Myocyte (in vitro differentiated cells): ENCODE measurements at places on chromosomes 6 and 20. TPM values are rescaled to one million over a fixed set of nuclear protein-coding genes. Genes with fewer than 3 reads are reported as not detected.

DNA sequence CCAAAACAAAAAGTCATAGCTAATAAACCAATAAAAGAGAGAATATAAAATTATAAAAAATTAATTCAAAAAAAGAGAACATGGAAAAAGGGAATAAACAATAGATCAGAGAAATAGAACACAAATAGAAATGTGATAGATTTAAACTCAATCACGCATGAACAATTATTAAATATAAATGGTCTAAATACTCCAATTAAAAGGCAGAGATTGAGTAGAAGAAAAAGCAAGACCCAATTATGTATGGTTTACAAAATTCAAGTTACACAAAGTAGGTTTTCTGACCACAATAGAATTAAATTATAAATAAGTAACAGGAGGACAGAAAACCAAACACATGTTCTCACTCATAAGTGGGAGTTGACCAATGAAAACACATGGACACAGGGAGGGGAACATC, 36.4 kb upstream of the MAN1A1 start:
- DNase-seq: no peak

DNA sequence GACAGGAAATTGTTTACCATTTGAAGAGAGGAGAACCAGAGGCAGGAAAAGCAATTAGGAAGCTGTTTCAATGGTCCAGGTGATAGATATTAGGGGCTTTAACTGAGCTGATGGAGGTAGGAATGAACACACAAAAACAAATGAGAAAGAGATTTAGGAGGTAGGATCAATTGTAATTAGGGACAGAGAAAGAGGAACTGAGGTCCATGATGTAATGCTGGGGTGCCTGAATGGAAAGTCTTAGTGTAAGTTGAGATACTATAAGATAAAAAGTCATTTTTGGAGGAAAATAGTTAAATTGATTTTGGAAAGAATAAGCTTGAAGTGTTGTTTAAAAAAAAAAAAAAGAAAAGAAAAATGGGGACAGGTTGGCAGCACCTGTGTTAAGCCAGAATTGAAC, 58.5 kb upstream of the B3GAT2 start:
- DNase-seq: no peak

- DNase-seq: peak; percentile 28
Observed at GRCh38 chr20:8932192-8933165, 136.4 kb upstream of the PLCB4 start.

DNA sequence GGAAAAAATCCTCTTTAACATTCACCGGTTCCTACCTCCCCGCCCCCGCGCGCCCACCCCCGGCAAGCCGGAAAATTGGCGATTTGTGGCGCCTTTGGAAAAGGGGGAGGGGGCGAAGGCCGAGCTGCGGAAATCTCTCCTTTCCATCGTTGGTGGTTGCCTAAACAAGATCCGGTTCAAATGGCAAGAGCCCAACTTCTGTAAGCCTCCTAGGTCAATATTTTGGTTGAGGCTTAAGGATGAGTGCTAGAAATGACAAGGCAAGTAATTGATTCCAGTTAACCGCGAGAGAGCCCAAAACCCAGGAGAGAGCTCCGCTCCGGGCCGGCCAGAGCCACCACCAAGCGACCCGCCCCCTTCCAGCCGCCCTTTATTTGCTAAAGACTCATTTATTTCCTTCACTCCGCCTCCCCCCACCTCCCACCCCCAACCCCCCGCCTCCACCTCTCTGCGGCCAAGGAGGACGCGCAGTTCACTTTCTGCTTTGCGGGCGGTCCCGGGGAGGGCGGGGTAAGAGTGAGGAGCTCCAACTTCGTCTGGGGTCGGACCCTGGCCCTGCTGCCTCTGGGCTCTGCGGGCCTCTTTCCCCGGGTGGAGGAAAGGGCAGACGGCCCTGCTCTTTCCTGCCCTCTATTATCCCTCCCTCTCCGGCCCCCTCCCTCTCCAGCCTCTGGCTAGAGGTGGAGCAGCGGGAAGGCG, 838 bp upstream of the NKX2-2 start:
- no peak for DNase-seq

DNA sequence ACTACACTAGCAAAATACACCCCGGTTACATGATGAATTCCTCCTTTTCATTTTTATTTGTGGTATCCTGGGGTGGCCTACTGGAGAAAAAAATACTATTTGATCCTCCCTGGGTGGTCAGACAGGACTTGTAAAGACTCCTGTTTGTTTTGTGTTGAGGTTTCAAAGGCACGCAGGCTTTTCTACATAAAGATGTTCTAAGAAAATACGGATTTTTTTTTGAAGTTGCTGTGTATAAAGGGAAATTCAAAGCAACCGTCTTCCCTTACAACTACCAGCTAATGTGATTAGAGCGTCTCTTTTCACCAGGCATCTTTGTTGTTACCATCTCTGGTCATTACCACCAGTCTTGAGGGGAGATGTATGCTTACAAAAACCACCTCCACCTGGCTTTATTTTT, 187.1 kb downstream of the SOX4 start:
- DNase-seq: no peak

DNA sequence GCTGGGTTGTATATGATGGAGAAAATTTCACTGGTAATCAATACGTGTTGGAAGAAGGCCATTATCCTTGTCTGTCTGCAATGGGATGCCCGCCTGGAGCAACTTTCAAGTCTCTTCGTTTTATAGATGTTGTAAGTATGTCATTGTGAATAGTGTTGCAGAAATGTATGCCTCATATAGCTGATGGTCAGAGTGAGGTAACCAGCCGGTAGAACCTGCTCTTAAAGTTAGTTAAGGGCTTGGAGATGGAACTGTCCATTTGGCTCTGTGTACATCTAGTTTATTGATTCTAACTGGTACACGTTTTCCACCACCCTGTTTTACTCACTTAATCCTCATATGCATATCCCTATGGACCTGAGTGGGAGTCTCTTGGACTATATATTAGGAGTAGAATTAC, 73.5 kb downstream of the RTN4IP1 start:
- no peak for DNase-seq

GRCh38 chr6:140284871-140285270, 910.4 kb upstream of the CITED2 start:
- peak; percentile 64 for DNase-seq

DNA sequence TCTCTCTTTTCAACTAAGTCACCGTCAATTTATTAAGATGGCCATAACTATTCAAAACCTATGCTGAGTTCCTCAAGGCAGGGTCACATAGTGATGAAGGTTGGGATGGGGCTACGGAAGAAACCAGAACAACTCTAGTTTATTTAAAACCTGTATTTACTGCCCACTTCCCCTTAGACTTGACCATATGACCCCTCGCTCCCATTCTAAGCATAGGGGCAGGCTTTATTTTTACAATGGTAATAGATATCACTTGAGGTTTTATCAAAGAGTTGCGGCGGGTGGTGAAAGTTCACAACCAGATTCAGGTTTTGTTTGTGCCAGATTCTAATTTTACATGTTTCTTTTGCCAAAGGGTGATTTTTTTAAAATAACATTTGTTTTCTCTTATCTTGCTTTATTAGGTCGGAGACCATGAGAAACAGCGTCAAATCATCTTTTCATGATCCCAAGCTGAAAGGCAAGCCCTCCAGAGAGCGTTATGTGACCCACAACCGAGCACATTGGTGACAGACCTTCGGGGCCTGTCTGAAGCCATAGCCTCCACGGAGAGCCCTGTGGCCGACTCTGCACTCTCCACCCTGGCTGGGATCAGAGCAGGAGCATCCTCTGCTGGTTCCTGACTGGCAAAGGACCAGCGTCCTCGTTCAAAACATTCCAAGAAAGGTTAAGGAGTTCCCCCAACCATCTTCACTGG, 5.5 kb downstream of the EDN1 start:
- DNase-seq: no peak

- peak; percentile 29 for DNase-seq
Observed at GRCh38 chr6:130362128-130362527, 3.7 kb upstream of the TMEM200A start.

GRCh38 chr6:168496139-168496996, 55.4 kb downstream of the SMOC2 start:
- no peak for DNase-seq

- no peak for DNase-seq
Observed at GRCh38 chr6:10585209-10585845, 64.2 kb downstream of the GCNT2 start.

DNA sequence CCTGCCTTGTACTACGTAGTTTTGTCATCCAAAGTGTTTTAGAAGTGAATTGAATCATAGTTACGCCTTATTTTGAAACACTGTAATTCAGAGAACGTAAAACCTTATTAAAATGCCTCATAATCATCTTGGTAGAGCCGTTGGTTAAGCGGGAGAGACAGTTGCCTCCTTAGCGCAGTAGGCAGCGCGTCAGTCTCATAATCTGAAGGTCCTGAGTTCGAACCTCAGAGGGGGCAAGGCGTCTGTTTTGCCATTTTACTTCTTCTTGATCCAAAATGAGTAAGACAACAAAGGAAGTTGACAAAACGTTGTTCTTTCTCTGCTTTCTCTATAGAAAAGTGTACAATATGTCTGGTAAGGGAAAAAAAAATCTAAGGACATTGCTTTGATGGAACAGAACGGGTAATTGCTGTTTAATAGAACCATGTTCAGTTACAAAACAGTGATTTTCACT, 20.7 kb upstream of the TRIM27 start:
- peak; percentile 73 for DNase-seq

DNA sequence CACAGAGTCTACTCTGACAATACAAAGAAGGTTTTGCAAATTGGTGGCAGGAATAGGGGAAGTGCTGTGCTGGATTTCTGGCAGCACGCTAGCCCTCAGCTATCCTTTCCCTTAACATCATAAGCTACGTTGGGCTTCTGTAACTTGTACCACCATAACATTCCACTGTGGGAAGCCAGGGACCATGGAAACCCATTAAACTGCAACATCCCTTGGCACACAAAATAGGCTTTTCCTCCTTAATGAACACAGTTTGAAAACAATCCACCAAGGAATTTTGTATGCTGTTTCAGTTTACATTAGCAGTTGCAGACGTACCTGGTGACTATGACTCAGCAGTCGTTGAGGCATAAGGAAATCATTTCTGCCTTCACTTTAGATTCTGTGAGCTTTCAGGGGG, 203.9 kb upstream of the RAB32 start:
- no peak for DNase-seq

GRCh38 chr6:13216236-13217014, 111.9 kb downstream of the TBC1D7 start:
- no peak for DNase-seq

DNA sequence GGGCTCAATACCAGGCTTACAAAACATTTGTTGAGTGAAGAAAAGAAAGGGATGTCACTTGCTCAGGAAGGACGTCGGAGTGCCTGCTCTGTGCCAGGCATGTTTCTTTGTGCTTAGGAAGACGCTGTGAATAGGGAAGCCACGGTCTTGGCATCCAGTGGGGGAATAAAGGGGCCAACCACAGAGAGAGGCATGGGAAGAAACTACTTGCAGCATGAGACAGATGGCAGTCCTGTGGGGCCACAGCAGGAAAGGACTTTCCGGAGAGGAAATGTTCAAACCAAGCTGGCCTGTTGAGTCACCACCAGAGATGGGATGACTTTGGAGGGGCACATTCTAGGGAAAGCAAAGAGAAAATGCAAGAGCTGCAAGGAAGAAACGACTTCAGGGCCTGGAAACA, 173.2 kb downstream of the CDH26 start:
- DNase-seq: no peak

GRCh38 chr6:37624121-37624520, 73.6 kb downstream of the MDGA1 start:
- DNase-seq: no peak

- no peak for DNase-seq
Observed at GRCh38 chr20:62482146-62482809, 6.5 kb upstream of the GATA5 start.

DNA sequence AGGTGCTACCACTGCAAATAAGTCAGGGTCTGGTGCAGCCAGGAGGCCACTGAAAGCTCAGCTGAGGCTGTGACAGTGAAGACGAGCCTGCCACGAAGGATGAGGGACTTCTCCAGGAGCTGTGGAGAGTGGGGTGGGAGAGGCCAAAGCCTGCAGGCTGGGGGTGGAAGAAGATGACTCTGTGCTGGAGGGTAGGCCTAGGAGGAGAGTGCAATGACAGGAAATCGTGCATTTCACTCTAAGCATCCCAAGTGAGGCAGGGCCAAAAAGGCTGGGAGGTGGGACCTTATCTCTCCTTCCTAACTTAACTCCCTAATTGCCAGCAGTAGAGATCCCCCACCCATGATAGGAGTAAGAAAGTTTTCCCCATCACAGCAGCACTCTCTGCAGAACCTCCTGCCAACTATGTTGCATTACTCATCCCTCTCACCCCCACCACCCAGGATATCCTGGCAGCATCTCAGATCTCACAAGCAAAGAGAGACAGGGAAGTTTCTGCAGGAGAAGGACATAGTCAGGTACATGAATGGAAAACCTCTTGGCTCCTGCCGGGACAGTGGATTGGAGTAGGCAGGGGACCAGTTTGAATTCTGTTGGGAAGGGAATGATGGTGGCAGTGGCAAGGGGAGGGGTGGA, 466.2 kb downstream of the CDH26 start:
- no peak for DNase-seq

DNA sequence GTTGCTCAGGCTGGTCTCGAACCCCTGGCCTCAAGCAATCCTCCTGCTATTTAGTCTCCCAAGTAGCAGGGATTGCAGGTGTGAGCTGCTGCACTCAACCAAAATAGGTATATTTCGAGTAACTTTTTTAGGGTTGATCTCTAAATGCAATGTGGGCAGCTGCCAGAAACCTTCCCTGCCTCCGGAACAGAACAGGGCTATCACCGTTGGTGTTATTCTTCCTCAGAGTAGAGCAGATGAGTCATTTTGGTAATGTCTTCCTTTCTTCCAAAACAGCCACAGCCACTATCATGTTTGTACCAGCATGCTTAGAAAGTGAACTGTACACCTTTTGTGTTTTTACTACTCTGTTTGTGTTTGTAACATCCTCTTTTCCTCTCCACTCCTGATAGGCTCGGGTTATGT, 44.1 kb downstream of the SNX9 start:
- DNase-seq: peak; percentile 18

- DNase-seq: no peak
Observed at GRCh38 chr6:32472781-32473375, 33.2 kb downstream of the HLA-DRA start.

GRCh38 chr20:43398676-43399324, 58.9 kb upstream of the SRSF6 start:
- DNase-seq: no peak

DNA sequence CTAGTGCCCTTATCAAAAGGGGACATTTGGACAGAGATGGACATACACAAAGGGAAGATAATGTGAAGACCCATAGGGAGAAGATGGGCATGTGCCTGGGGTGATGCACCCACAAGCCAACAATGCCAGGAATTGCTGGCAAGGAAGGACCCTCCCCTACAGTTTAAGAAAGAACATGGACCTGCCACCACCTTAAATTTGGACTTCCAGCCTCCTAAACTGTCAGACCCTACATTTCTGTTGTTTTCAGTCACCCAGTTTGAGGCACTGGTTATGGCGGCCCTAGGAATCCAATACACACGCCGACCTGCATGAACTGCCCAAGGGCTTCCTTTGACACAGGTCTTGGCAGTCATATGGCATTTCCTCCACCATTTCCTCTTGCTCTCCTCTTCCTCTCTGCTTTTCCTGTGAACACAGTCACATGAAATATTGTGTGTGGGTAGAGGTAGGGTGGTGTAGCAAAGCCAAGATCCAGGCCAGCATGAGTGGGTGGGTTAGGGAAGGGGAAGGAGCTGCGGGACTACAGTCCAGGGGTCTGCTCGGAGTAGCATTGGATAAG, 115.6 kb downstream of the ZDHHC14 start:
- no peak for DNase-seq

The HDGFL1 gene
- not detected in 2 replicates for total RNA-seq

The HLA-DQA2 gene
- total RNA-seq: not detected in 2 replicates

The ZNF311 gene
- total RNA-seq: 0.32 and 1.5 TPM in 2 replicates

The OR2H2 gene
- not detected in 2 replicates for total RNA-seq

The TRIM15 gene
- not detected in 2 replicates for total RNA-seq

The THBD gene
- 14.2 and 17.9 TPM in 2 replicates for total RNA-seq

The NNAT gene
- 0.19 TPM in 1 of 2 replicates, not detected in the other for total RNA-seq

The FOXA2 gene
- total RNA-seq: not detected in 2 replicates

The SAMD3 gene
- total RNA-seq: not detected in 2 replicates

The AKAP12 gene
- 8.0 and 10.9 TPM in 2 replicates for total RNA-seq
